Stimulated activated memory B cell treated with anti-CD40 and anti-IgM and Interleukin-4, amounts not matched to agents 10 μg/mL and 1 μg/mL and 100 μg/mL, for 72 hours (primary cell): ENCODE measurements at places on chromosomes 11 and 22.

GRCh38 chr11:32107647-32108046 lies 16.8 kb downstream of the RCN1 start:
- ATAC-seq, result no peak
- H3K4me3 ChIP-seq, result no peak overlapping the region
- H3K4me1 ChIP-seq, result peaks cover 15% of the 10 kb centered on the region
- H3K27me3 ChIP-seq, result peaks cover 6% of the 10 kb centered on the region

DNA sequence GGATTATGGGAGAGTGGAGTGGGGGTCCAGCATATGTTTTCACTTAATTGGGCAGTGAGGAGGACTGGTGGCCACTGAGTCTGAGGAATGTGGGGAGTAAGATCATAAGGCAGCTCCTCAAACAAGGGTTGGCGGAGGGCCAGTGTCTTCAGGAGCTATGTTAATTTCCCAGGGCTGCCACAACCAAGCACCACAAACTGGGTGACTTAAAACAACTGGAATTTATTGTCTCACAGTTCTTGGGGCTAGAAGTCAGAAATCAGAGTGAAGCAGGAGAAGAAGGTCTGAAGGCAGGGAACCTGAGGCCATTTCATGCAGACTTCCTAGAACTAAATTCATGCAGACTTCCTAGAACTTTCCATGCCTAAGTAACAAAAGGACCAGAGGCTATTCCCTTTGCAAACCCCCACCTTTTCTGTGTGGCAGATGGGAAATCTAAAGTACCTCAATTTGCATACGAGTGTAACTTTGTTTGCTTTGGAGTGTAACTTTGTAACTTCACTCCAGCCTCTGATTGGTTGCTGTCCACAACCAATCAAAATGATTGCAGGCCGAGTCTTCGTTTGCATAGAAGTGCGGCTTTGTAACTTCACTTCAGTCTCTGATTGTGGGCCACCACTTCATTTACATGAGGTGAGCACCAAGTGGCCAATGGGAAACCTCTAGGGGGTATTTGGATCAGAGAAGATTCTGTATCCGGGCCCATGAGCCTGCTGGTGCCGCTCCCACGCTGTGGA lies 50.5 kb upstream of the ZBED5 start:
- no peak for ATAC-seq
- H3K27ac ChIP-seq, result no peak overlapping the region
- H3K36me3 ChIP-seq, result no peaks in the 10 kb centered on the region
- H3K4me1 ChIP-seq, result no peaks in the 10 kb centered on the region
- H3K27me3 ChIP-seq, result peaks cover 4% of the 10 kb centered on the region

DNA sequence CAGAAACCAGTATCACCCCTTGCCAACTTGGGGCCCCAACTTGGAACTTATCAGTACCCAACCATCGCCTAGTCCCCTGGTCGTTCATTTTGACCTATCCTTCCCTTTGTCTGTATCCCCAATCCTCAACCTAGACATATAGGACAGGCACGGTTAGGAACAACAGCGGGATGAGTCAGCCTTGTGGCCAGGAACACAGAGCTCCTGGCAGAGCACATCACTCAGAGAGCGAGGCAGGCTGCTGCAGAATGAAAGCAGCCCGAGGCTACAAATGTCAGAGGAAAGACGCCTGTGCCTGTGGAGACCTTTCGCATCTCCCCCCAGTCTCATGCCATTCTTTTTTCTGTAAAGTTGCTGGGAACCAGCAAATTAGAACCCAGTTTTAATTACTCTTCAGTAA lies 14.6 kb downstream of the DKK3 start:
- no peaks in the 10 kb centered on the region for H3K36me3 ChIP-seq
- no peak overlapping the region for H3K4me3 ChIP-seq
- peaks cover 8% of the 10 kb centered on the region for H3K4me1 ChIP-seq
- no peak for ATAC-seq
- H3K27me3 ChIP-seq, result peaks cover 62% of the 10 kb centered on the region
- no peak overlapping the region for H3K27ac ChIP-seq

DNA sequence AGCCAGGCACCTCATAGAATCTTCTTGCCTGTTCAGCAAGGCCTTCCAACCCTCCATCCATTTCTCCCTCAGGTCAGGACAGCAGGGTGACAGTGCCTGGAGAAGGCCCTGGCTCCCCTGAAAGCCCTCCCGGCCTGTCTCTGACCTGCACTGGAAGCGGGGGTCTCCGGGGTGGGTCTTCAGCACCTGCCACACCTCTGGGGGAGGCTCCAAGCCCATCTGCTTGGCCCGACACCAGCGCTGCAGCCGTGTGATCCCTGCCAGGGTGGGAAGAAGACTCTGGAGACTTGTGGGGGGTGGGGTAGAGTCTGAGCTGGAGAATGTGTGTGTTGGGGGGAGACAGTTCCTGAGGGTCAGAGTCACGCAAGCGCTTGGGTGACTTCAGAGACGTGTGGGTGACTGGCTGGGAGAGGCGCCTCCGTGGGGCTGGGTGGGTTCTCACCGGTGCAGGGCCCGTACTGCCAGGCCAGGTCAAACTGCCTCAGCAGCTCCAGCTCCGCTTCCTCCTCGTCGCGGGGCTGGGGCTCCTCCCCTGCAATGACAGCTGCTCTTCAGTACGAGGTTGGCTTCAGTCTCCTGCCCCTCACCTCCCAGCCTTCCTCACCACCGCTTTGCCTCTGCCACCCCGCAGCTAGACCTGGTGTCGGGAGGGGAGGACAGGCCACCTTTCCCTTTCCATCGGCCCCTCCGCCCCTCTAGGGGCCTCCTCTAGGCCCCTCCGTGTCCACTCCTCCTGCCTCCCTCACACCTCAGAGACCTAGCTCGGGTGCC lies 615 bp downstream of the POLD4 start:
- peak; percentile 59 for ATAC-seq
- H3K4me1 ChIP-seq, result peaks cover 81% of the 10 kb centered on the region
- H3K27me3 ChIP-seq, result no peaks in the 10 kb centered on the region
- peak overlapping the region; percentile 92 for H3K27ac ChIP-seq
- H3K4me3 ChIP-seq, result peak overlapping the region; percentile 87

GRCh38 chr11:86186386-86186785 lies 58.2 kb upstream of the EED start:
- H3K36me3 ChIP-seq, result no peaks in the 10 kb centered on the region
- peaks cover 12% of the 10 kb centered on the region for H3K4me1 ChIP-seq
- H3K27ac ChIP-seq, result no peak overlapping the region

- peak overlapping the region; percentile 25 for H3K27ac ChIP-seq
- H3K36me3 ChIP-seq, result peaks cover 14% of the 10 kb centered on the region
- H3K4me1 ChIP-seq, result peaks cover 46% of the 10 kb centered on the region
- H3K27me3 ChIP-seq, result peaks cover 47% of the 10 kb centered on the region
- peak; percentile 9 for ATAC-seq
- H3K4me3 ChIP-seq, result peak overlapping the region; percentile 76
These were observed 4.0 kb downstream of the PHOX2A start for GRCh38 chr11:72239849-72240460.

DNA sequence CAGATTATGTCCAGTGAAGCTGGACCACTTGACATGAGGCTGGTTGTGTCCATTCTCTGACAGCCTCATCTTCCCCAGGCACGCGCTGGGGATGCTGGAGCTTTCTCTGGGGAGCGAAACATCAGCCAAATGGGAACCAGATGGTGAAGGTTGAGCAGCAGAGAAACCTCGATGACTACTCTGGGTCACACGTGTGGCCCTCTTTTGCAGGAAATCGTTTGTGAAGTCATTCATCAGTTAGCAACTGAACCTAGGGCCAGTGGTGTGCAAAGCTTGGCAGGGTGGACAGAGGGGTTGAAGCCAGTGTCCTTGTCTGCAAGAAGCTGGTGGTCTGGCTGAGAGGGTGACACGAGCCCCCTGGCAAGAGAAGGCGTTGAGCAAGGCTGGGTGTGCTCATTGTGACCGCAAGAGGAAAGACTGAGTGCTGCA lies 109.8 kb downstream of the ZBTB16 start:
- no peak for ATAC-seq
- H3K4me3 ChIP-seq, result no peak overlapping the region
- peaks cover 9% of the 10 kb centered on the region for H3K27me3 ChIP-seq

- no peak overlapping the region for H3K27ac ChIP-seq
- ATAC-seq, result no peak
- H3K36me3 ChIP-seq, result no peaks in the 10 kb centered on the region
These were observed 40.6 kb upstream of the SLC37A2 start for GRCh38 chr11:125022551-125022950.

DNA sequence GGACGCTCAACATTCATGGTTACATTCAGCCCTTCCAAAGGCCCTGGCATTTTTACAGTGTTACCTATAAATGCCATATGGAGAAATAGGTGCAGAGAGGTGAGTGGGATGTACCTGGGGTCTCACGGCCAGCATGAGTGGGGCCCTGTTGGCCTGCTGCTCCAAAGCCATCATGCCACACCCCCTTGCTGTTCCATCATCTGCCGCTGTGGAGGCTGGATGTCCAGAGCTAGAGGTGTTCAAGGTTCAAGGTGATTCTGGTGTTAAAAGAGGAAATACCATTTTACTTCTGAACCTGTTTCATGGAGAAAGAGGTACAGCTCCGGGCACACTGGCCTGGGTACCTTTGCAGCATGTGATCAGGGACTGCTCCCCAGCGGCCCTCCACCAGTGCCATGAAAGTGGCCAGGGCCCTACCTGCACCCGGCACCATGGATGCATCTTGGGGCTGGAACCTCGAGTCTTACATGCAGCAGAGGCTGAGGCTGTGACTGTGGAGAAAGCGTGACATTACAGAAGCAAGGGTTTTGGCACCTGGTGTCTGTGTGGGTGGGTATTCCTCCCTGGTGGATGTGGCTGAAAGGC lies 68.6 kb downstream of the PARVB start:
- no peaks in the 10 kb centered on the region for H3K4me1 ChIP-seq
- H3K4me3 ChIP-seq, result no peak overlapping the region
- no peaks in the 10 kb centered on the region for H3K27me3 ChIP-seq
- H3K36me3 ChIP-seq, result peaks cover 32% of the 10 kb centered on the region
- no peak overlapping the region for H3K27ac ChIP-seq

- no peak overlapping the region for H3K4me3 ChIP-seq
- no peaks in the 10 kb centered on the region for H3K36me3 ChIP-seq
- H3K4me1 ChIP-seq, result peaks cover 28% of the 10 kb centered on the region
- H3K27ac ChIP-seq, result no peak overlapping the region
- H3K27me3 ChIP-seq, result peaks cover 39% of the 10 kb centered on the region
These were observed 40.4 kb upstream of the IGLL5 start for GRCh38 chr22:22847241-22847640.

DNA sequence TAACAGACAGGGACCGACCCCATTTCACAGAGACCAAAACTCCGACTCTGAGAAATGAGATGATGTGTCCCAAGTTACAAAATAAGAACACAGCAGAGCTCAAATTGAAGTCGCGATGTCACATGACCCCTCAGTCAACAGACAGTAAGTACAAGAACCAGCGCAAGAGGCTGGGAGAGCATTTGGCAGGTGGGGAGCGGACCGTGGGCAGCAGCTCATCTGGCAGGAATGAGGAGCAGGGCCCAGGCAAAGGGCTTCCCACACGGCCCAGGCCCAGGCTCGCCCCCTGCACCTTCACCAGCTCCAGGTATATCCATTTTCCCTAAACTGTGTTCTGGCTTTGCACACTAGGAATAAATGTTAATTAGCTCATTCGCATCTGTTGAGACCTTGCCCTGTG lies 34.3 kb downstream of the SCUBE1 start:
- H3K27ac ChIP-seq, result no peak overlapping the region
- no peaks in the 10 kb centered on the region for H3K36me3 ChIP-seq
- H3K4me3 ChIP-seq, result no peak overlapping the region

DNA sequence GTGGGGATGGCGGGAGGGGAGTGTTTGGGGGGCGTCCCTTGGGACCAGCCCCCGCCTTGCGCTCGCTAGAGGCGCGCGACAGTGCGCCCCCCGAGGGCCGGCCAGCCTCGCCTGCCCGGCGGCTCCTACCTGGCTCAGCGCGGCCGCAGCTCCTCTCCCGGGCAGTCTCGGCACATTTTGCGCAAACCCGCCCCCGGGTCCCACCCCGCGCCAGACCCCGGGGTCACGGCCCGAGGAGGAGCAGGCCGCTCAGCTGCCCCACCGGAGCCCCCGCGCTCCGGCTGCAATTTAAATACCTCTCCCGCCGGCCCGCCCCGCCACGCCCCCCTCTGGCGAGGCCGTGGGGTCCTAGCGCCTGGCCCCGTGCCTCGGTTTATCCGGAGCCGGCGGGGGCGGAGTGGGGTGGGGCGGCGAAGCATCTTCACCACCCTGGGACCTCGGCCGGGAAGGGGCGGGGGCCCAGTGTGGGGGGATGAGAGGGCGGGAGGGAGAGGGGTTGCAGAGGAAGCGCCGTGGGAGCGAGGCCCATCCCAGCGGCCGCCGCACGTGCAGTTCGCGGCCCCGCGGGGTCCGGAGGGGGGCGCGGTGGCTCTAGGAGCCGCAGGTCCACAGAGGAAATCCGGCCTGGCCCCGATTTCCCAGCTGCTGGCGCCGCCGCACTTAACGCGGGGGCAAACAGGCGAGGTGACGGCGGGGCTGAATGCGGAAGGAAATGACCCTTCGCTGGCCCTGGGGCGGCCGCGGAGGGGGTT lies at the start of gene LRRC32:
Gene LRRC32 (minus strand): TSS at position 263 of the 752 bp plus-strand sequence. CDS start 4,793 bp downstream, outside the sequence.
- peak within 1 kb of the TSS; percentile 81 for H3K4me3 ChIP-seq
- H3K27ac ChIP-seq, result peak within 1 kb of the TSS; percentile 93
- peaks cover 36% of the 10 kb centered on the region for H3K36me3 ChIP-seq
- H3K27me3 ChIP-seq, result peaks cover 40% of the 10 kb centered on the region
- peaks cover 91% of the 10 kb centered on the region for H3K4me1 ChIP-seq

DNA sequence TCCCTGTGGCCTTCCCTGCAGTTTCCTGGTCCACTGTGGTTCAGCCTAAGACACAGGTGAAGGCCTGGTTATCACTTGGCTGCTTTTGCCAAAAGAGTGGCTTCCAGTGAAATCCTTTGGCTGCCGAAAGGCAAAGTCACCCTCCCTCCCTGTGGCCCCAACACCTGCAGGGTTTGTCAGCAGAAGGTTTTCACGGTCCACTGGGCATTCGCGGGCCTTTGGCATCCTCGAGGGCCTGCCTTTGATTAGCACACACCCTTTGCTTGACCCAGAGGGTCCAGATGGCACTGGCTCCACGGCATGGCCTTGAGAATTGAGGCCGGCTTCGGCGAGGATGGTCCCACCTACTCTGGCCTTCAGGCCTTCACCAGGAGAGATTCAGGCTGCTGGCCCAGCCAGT lies 35.3 kb downstream of the RTN4R start:
- H3K4me3 ChIP-seq, result no peak overlapping the region
- no peak for ATAC-seq
- no peaks in the 10 kb centered on the region for H3K36me3 ChIP-seq
- peaks cover 43% of the 10 kb centered on the region for H3K27me3 ChIP-seq
- no peak overlapping the region for H3K27ac ChIP-seq

DNA sequence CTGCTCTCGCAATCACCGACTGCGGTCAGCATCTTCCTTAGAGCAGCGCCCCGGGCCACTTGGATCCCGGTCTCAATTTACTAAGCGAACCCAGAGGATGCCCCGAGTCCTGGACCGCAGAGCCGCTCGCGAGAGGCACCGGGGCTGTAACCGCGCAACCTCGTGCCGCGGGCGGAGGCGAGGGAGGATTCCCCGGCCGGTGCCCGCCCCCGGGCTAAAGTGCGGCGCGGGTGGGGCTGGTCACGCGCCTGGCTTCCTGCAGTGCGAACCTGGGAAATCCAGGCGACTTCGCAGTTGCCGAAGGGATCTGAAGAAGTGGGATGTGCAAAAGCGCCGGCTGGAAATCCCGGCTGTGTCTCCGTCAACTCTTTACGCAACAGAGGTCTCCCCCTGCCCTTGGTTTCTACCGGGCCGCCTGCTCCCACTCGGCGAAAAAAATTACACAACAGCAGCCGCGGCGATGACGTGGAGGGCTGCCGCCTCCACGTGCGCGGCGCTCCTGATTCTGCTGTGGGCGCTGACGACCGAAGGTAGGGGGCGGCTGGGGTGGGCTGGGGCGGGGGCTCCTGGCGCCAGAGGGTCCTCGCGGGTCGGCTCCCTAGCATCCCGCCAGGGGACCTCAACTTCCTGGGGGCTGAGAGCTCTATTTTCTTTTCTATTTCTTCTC lies at the start of gene NCR3LG1:
Gene NCR3LG1 (plus strand): TSS at position 291 of the 667 bp plus-strand sequence. CDS start 170 bp downstream, at position 461.
- H3K27me3 ChIP-seq, result peaks cover 36% of the 10 kb centered on the region
- no peaks in the 10 kb centered on the region for H3K36me3 ChIP-seq
- peak within 1 kb of the TSS; percentile 69 for H3K27ac ChIP-seq

GRCh38 chr11:86978756-86979608 lies 23.8 kb upstream of the FZD4 start:
- H3K27me3 ChIP-seq, result no peaks in the 10 kb centered on the region
- ATAC-seq, result peak; percentile 71
- no peak overlapping the region for H3K27ac ChIP-seq
- no peak overlapping the region for H3K4me3 ChIP-seq
- no peaks in the 10 kb centered on the region for H3K36me3 ChIP-seq
